ENCODE measurements at places on chromosomes 7 and 10.

- DNase-seq: no peak
These were observed 85.9 kb downstream of the PRKAG2 start for GRCh38 chr7:151790830-151791620.

- no peak for DNase-seq
These were observed 3.1 kb downstream of the CNPY1 start for GRCh38 chr7:155543011-155543876.

- DNase-seq: no peak
These were observed 108.5 kb downstream of the ST7 start for GRCh38 chr7:117061751-117062150.

DNA sequence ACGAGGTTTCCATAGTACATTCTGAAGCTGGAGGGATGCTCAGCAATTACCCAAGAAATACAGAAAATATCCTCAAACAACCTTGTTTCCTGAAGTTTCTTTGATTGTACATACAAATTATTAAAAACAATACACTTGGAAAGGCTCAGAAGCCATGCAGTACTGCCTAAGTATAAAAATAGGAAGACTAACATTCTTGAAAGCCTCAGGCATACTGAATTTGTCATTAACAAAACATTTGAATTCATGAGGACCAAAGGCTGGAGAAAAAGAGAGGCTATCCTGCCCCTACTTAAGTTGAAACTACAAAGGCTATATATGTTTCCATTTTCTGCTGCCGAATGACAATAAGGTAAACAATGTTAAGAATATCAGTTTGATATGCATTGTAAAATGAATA, 54.3 kb upstream of the SGCE start:
- no peak for DNase-seq

- DNase-seq: no peak
These were observed 107.2 kb upstream of the RELN start for GRCh38 chr7:104096683-104097082.

DNA sequence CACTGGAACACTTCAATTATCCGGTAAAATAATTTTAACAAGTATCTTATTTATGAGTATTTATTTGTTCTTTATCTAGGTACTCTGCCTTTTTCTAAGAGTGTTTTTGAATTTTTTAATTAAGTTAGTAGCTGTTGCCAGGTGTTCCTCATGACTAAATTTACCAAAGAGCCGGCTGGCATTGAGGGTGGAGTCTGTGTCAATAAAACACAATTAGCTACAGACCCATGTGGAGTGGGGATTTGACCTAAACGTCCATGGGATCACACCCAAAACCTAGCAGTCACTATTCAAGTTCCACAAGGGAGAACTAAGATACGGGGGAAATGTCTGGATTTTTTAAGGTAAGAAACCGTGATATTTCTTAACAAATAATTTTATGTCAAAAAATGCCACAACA, 9.8 kb downstream of the SLC16A12 start:
- no peak for DNase-seq

- no peak for DNase-seq
These were observed 69.1 kb downstream of the VPS41 start for GRCh38 chr7:38839851-38840250.

- no peak for DNase-seq
These were observed 31.6 kb downstream of the NCAPG2 start for GRCh38 chr7:158672975-158673374.

DNA sequence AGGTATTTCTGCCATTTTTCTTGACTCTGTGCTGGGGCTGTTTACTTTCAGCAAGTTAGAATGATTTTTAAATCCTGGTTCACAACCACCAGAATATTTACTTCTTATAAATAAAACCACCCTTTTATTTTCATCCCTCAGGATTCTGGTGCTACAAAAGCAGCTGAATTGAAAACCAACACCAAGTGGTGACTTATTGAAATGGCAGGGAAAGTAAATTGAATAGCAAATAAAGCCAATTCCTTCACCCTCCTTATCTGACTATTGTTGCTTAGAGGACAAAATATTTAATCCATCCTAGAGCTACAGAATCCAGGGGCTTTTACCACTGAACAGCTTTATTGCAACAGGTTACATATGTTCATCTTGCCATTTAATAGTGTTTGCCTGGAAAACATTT, 828.6 kb upstream of the GHITM start:
- no peak for DNase-seq

DNA sequence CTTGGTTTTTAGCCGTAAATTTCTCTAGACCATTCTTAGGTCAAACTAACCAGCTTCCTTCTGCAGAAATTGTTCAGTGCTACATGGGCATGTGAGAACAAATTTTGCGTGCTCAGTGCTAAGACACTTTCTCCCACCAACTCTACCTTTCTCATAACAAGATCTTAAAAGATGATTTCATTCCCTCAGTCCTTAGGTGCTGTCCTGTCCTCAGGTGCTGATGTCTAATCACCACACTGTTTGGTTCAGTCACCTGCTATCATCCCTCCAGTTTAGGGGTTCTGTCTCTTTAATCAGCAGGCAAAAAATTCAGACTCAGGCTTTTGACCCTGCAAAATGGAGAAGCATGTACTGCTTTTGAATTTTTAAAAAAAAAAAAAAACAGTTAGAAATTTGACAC, 227.5 kb upstream of the YAE1 start:
- DNase-seq: no peak

DNA sequence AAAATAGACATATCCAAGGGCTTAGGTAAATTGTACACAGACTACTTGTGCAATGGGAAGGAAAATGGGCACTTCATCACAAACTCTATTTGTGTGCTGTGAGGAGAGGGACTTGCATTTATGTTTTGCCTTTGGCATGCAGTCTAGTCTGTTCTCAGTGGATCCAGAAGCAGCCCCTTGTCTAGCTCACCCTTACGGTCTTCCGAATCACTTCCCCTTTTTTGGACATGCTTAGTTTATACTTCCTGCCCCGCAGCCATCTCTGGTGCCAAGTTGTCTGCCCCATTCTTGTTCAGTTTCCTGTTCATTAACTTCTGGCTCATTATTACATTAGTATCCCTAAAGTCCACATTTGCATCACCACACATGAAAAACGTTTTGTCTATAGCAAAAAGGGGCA, 161.6 kb downstream of the NRCAM start:
- peak; percentile 9 for DNase-seq

DNA sequence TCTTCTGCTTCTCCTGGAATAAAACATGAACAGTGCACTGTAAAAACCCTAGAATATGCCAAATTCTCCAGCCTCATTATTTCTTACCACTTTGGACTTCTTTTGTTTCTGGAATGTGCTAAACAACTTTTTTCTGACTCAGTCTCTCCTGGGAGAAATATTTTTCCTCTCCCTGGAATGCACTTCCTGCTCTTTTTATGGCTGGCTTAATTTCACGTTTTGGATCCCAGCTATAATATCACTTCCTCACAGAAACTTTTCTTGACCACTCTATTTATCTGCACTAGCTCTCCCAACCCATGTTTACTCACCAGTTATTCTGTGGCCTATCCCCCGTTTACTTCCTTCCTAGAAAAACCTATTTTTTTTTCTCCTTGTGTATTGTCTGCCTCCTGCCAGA, 26.7 kb downstream of the ABCB5 start:
- no peak for DNase-seq

DNA sequence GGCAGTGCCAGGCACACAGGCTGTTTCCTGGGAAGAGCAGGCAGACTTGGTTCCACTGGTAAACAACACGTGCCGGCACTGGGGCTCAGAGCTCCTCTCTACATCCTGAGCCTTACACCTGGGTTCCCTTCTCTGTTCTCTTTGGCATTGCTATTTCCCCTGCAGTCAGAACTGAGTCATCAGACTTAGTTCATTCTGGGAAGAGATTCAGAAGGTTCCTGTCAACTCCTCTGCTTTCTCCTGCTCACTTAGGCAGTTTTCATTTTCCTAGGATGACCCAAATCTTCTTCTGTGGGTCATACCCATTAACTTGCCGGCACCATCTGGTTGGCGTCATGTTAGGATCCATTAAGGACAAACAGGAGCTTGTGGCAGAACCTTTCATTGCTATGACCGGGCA, 33.4 kb upstream of the LRRC18 start:
- DNase-seq: no peak

- no peak for DNase-seq
These were observed 39.9 kb downstream of the RBM17 start for GRCh38 chr10:6128591-6129251.

DNA sequence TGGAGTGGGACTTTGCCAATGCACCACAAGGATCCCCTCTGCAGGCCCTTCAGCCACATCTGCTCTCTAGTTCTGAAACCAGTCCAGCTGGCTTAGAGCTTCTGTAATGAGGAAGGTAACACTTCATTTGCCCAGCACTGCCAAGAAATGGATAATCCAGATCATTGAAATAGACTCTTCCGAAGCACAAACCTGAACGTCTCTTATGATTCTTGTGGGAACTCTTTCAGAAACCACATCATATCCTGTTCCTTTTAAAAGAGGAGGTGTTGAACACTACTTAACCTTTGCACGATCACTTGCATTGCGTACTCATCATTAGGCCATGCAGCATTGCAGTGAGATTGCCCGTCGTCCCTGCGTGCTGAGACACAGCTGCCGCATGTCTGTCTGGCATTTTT, 25.8 kb upstream of the PLPP4 start:
- no peak for DNase-seq

DNA sequence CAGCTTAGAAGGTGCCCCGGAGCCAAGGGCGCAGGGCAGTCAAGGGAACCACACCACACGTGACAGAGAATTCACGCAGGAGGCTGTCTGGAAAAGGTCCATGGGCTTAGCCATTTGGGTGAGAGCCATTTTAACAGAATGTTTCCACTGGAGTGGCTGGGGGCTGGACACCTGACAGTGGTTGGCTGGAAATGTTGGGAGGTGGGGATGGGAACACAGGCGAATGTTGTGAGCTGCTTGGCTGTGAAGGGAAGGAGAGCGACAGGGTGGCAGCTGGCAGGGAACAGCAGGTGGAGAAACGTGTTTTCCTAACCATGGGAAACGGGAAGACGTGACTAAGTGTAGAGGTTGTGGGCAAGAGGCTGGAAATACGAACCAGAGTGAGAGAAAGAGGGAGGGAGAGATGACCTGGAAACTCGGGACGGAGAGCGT, 100.5 kb upstream of the ZNF32 start:
- DNase-seq: no peak

DNA sequence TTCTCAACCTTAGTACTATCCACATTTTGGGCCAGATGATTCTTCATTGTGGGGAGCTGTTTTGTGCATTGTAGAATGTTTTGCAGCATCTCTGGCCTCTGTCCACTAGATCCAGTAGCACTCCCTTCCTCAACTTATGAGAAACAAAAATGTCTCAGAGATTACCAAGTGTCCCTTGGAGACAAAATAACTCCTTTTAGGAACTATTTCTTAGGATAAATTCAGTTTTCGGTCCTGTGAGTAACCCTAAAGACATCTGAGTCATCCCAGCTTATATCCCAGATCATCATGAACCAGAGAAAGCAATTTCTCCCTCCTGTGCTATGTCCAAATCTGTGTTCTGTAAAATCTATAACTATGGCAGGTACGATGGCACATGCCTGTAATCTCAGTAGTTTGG, 266.6 kb upstream of the PHYHIPL start:
- DNase-seq: no peak

- DNase-seq: no peak
These were observed 256.8 kb downstream of the ELFN1 start for GRCh38 chr7:1926908-1927306.

DNA sequence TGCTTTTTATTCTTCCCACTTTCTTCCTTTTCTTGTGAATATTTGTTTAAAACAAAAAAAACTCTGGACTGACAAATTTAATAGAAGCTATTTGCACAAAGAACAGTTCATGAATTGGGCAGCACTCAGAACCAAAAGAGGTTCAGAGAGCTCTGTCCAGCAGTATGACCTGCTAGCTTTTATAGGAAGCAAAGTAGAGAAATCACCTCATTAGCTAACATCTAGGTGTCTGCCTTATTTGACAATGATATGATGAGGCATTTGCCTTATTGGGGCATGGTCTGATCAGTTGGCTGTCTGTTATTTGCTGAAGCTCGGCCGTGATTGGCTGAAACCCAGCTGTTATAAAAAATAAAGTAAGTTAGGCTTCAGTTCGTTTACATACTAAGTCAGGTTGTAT, 819 bp upstream of the TRIM4 start:
- no peak for DNase-seq

- no peak for DNase-seq
These were observed 102.0 kb upstream of the STEAP1B start for GRCh38 chr7:22601812-22602565.

GRCh38 chr10:46558122-46558391, 1.6 kb upstream of the GPRIN2 start:
- no peak for DNase-seq

DNA sequence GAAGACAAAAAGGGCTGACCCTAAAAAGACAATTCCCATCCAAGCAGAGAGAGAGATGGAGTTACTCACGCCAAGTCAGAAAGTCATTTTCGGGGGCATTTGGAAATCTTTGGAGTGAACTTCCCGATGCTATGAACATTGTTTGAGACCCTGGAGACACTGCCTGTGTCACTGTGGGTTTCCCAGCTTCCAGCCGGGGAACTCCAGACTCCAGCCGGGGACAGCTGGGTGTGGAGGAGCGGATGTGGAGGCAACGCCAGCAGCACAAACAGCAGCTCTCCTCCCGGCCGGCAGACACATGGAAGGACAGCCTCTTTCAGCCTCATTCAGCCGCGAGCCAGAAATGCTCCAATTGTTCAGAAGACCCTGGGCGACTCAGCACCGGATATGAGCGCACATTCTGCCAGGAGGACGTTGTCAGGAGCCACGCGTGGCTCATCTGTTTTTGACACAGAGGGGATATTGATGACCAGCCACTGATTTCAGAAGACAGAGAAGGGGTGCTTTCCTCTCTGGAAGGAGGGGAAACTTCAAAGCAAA, 97.6 kb downstream of the PRPF18 start:
- no peak for DNase-seq

DNA sequence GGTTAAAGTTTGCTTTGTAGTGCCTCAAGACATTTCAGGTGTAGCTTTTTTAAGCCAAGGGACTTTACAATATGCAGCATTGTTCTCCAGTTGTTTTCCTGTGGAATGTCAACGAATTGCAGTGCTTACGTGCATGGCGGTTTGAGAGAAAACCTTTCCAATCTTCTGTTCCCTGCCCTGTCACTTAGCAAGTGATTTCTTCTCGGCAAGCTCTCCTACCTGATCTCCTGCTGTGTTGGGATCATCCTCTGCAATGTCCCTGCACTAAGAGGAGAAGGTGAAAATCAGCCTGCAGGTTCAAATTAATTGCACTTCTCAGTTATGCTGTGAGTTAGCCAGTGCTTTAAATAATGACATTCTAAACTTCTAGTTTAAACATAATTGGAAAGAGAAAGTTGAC, 197.6 kb upstream of the FZD1 start:
- no peak for DNase-seq

- no peak for DNase-seq
These were observed 68.5 kb downstream of the HK1 start for GRCh38 chr10:69346776-69347175.

DNA sequence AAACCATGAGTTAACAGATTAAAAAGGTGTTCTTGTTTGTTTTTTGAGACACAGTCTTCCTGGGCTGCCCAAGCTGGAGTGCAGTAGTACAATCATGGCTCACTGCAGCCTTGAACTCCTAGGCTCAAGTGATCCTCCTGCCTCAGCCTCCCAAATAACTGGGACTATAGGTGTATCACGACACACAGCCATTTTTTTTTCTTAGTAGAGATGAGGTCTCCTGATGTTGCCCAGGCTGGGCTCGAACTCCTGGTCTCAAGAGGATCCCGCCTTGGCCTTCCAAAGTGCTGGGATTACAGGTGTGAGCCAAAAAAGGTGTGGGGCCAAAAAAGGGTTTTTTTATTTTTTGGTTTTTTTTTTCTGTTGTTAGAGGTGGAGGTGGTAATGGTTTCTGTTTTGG, 29.3 kb downstream of the KMT2C start:
- DNase-seq: no peak

All from GF-D8 (cell line).